H1 (cell line): ENCODE measurements at places on chromosomes 7 and 10. TPM values are rescaled to one million over a fixed set of nuclear protein-coding genes. Genes with fewer than 3 reads are reported as not detected.
A peak's percentile ranks its signal among the peaks of the same experiment; 100 is the strongest.

The PRSS37 gene
- total RNA-seq, result not detected in 2 replicates

The TCF7L2 gene
- total RNA-seq, result 63.7 and 67.3 TPM in 2 replicates

The HABP2 gene
- not detected in 2 replicates for total RNA-seq

The HOXA5 gene
- not detected in 2 replicates for total RNA-seq

The ACSM6 gene
- 0.27 TPM in 1 of 2 replicates, not detected in the other for total RNA-seq

The RAPGEF5 gene
- total RNA-seq, result 22.1 and 22.9 TPM in 2 replicates

The C10orf62 gene
- total RNA-seq, result not detected in 2 replicates

The UPK3B gene
- total RNA-seq, result 18.4 and 20.6 TPM in 2 replicates

The INA gene
- total RNA-seq, result 17.4 and 18.1 TPM in 2 replicates

The H2BK1 gene
- total RNA-seq, result not detected in 2 replicates

The GARS1 gene
- 247 and 270 TPM in 2 replicates for total RNA-seq

The GALNT17 gene
- total RNA-seq, result 44.7 and 47.0 TPM in 2 replicates

- DNase-seq, result no peak
Measured at GRCh38 chr7:66443946-66444345, 184.7 kb upstream of the KCTD7 start.

- no peak for DNase-seq
Measured at GRCh38 chr10:72812753-72813430, 80.6 kb upstream of the OIT3 start.

GRCh38 chr7:137998250-137998649, 3.6 kb downstream of the CREB3L2 start:
- no peak for DNase-seq

GRCh38 chr10:100338434-100339036, 8.5 kb upstream of the SCD start:
- no peak for DNase-seq

GRCh38 chr7:2689951-2690705, 2.1 kb downstream of the AMZ1 start:
- DNase-seq, result no peak

DNA sequence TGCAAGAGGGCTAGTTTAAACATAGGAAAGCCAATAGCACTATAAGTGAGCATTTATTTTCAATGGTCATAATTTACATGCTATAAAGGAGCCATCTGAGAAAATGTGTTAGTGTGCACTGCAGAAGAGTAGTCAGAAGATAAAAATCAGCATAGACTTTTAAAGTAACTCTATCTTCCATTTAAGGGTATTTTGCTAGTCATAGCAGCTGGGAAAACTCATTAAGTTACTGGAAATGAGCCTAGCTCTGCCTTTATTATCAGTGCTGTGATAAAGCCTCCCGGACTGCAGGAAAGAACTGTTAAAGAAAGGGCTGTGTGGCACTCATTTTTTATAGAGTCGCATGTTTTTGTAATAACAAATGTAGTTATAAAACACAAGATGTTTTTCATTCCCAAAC, 825.8 kb upstream of the POM121L12 start:
- DNase-seq, result no peak

GRCh38 chr7:5636446-5636835, 145.0 kb downstream of the RNF216 start:
- no peak for DNase-seq

DNA sequence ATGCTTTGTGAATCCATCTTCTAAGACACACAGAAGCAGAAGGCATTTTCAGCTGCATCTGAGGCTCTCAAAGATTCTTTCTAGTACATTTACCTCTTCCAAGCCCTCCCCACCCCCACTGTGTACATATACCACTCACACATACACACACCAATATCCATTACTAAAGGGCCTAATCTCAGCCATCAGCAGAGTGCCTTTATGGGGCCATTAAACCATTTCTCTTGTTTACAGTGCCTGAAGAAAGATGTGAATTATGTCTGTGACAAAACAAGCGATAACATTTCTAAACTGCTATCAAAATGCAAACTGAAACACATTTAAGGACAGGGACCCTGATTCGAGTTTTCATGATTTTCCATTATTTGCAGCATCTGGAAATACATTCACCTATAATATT, 40.0 kb downstream of the ETV1 start:
- DNase-seq, result no peak

DNA sequence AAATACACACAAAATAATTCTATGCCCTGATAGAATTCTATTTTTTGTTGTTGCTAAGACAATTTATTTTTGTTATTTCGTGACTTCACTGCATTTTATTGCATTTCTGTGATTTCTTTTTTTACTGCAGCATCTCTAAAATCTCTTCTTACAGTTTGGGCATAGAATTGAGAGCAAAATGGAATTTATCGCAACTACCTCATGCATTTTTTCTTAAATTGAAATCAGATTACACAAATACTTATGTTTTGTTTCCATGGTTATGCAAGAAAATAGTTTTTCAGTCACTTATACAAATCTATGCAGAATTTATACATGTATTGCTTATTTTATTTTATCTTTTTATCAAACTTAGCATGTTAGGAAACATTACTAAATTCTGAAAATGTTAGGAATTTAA, 781.8 kb upstream of the LRRTM3 start:
- DNase-seq, result no peak

GRCh38 chr10:76336213-76336963, 905.0 kb downstream of the LRMDA start:
- no peak for DNase-seq

GRCh38 chr7:86158111-86158510, 485.6 kb upstream of the GRM3 start:
- DNase-seq, result no peak

- no peak for DNase-seq
Measured at GRCh38 chr10:73808021-73808815, 3.2 kb downstream of the NDST2 start.

DNA sequence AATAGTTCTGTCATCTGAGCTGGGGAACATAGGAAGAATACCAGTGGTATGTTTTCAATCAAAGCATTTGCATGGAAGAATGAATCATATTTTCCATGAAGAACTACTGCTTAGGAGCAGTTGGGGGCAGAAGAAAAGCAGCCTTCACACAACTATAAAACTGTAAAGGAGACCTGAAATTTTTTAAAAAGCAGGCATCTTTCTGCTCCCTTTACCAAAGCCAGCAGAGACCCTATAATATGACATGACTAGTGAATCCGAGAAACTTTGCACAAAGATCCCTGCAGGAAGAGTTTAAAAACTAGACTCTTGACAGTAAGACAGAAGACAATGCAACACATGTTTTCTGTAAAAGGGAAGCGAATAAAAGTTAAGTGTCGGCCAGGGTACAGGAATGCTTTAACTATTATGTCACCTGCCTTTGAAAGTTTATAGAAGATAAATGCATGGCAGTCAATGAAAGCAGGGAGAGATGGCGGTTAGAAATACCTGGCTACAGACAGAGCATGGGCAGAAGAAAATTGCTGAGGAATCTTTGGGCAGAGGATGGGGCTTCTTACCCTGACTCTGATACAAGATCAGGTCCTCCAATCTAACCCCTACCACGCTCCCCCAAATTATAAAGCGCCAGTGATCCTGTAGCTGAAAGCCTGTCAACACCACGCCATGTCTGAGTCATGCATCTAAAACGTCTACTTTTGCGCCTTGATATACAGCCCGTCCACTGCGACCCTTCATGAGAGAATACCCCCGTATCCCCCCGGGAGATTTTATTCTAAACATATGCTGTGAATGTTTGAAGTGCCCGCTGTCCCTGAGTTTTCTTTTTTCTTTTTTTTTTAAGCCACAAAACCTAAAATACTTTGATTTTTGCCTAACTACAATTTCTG, 93.1 kb downstream of the GLI3 start:
- no peak for DNase-seq

GRCh38 chr7:32037650-32038198, 32.5 kb downstream of the PDE1C start:
- no peak for DNase-seq

DNA sequence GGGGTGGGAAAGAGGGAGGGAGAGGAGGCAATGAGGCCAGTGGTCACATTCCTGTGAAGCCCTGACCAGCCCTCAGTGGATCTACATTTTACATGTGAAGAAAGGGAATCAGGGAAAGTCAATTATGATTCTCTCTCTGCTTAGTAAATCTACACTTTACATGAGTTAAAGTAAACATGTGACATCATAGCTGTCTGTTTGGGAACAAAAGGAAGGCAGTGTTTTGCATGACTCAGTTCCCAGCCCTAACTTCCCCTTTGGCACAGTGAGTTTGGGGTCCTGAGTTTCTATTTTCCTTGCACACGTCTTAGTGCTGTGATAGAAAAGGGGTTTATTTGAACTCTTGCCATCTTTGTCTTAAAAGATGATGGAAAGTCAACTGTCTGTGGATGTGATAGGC, 615.1 kb downstream of the SDK1 start:
- no peak for DNase-seq

GRCh38 chr7:18530224-18531179, 35.0 kb downstream of the HDAC9 start:
- DNase-seq, result no peak

DNA sequence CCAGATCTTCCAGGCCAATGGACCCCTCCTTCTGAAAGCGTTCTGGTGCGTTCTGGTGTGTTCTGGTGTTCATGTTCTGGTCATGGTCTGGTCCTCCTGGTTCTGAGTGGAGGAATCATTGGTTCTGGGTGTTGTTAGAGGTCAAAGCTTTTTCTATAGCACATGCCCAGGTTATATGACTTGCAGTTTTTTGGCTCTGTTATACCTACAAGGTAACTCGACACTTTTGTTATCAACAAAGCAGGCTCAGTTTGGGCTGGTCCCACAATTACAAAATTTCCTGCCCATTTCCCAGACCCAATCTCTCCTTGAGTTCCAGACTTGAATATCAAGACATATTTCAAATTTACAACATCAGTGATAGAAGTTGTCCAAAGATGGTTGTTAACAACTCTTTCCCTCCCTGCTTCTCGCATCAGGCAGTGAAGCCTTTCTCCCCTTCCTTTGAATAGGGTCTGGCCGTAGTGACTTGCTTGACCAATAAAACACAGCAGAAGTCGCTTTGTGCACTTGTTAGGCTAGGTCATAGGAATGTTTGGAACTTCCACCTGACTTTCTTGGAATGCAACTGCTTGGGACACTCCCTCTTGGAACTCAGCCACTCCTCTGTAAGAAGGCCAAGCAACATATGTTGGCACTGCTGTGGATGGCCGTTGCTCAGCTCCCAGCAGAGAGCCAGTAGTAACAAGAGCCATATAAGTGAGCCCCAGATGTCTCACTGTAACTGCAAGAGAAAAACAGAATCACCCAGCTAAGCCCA, 83.1 kb upstream of the STEAP1B start:
- no peak for DNase-seq

- DNase-seq, result no peak
Measured at GRCh38 chr10:10818082-10818481, 199.6 kb upstream of the CELF2 start.

GRCh38 chr10:48805848-48806247, 121.2 kb downstream of the WDFY4 start:
- DNase-seq, result no peak

GRCh38 chr7:45574416-45574668, 174 bp downstream of the ADCY1 start:
- no peak for DNase-seq

- no peak for DNase-seq
Measured at GRCh38 chr7:158778471-158778870, 50.8 kb downstream of the ESYT2 start.

DNA sequence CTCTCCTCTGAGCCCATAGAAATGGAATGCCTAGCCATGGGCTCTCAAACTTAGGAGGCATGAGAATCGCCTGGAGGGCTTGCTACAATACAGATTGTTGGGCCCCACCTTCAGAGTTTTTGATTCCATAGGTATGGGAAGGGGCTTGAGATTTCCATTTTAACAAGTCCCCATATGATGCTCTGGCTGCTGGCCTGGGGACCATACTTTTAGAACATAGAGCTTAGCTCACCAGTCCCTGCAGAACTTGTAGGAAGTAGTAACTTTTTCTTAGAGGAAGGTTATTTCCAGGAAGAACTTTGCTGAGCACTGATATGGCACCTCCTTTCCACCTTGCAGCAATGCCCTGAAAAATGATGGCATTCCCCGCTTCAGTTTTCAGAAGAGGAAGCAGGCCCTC, 177.0 kb upstream of the ZMIZ1 start:
- no peak for DNase-seq

GRCh38 chr7:127317447-127317961, 64.8 kb upstream of the GRM8 start:
- DNase-seq, result no peak

- no peak for DNase-seq
Measured at GRCh38 chr10:128419466-128420019, 293.3 kb upstream of the MKI67 start.

DNA sequence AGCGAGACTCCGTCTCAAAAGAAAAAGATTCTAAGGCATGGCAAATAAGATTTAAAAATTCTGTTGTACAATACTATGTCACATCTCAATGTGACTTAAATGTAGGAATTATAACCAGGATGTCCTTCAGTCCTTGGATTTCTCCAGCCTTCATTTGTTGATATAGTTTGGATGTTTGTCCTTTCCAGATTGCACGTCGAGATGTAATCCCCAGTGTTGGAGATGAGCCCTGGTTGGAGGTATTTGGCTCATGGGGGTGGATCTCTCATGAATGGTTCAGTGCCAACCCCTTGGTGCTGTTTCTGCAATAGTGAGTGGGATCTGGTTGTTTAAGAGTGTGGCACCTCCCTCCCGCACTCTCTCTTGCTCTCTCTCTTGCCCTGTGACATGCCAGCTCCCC, 12.8 kb upstream of the ACHE start:
- no peak for DNase-seq

- DNase-seq, result no peak
Measured at GRCh38 chr10:35579726-35580422, 25.3 kb upstream of the GJD4 start.

GRCh38 chr10:85607043-85607695, 759.4 kb downstream of the GRID1 start:
- peak; percentile 17 for DNase-seq

- no peak for DNase-seq
Measured at GRCh38 chr10:131786756-131787605, 113.8 kb upstream of the PPP2R2D start.

DNA sequence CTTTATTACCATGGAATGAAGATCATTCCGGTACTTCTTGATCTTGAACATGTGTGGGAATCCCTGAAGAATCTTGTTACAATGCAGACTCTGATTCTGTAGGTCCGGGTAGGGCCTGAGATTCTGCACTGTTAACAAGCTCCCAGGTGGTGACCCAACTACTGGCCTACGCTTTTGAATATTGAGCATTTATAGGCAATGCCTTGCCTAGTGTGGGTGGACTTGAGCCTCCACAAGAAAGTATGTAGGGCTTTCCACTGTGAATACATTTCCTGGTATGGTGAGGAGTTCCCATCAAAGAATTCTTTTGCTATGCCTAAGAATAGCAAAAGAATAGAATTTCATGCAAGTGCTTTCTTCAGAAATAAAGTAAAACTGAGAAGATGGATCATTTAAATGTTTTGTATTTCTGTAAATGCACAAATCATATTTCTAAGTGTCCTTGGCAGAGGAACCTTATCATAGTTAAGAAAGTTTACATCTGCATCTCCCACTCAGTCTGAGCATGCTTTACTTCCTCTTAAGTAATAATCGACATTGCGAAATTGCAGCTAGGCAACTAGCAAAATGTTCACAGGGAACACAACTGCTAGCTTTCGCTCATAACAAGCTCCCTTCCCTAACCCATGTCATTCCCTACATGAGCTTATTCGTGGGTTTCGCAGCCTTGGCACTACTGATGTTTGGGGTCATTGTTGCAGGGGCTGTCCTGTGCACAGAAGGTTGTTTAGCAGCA, 71.4 kb downstream of the AHR start:
- no peak for DNase-seq
